ENCODE measurements at places on chromosomes 1 and 21. TPM values are rescaled to one million over a fixed set of nuclear protein-coding genes. Genes with fewer than 3 reads are reported as not detected.

The SPATA17 gene
- 0.78 TPM for total RNA-seq

The TEKT2 gene
- not detected for total RNA-seq

The TNNT2 gene
- 8,017 TPM for total RNA-seq

The TMEM54 gene
- 17.0 TPM for total RNA-seq

The TAGLN2 gene
- total RNA-seq, result 103 TPM

The LIPI gene
- not detected for total RNA-seq

The CHRNB2 gene
- total RNA-seq, result 0.05 TPM

The HSD3B2 gene
- not detected for total RNA-seq

The HOOK1 gene
- total RNA-seq, result 0.67 TPM

The OR2T2 gene
- total RNA-seq, result not detected

The PGBD5 gene
- 14.0 TPM for total RNA-seq

The DNAJC11 gene
- total RNA-seq, result 49.4 TPM

The FNDC5 gene
- total RNA-seq, result 18.7 TPM

The EXO1 gene
- 0.40 TPM for total RNA-seq

The ATP5PF gene
- total RNA-seq, result 503 TPM

The MYBPH gene
- total RNA-seq, result not detected

The COL24A1 gene
- 1.3 TPM for total RNA-seq

The MARK1 gene
- total RNA-seq, result 22.0 TPM

The ADORA1 gene
- 12.1 TPM for total RNA-seq
